ENCODE measurements at places on chromosomes 2 and 18. TPM values are rescaled to one million over a fixed set of nuclear protein-coding genes. Genes with fewer than 3 reads are reported as not detected.

RAMP1 gene
- total RNA-seq: not detected

GTF2A1L gene
- total RNA-seq: 1.6 TPM

AFTPH gene
- 26.3 TPM for total RNA-seq

UGT1A3 gene
- total RNA-seq: not detected

ABCG5 gene
- total RNA-seq: not detected

REEP1 gene
- 0.93 TPM for total RNA-seq

NEU2 gene
- not detected for total RNA-seq

TRAF3IP1 gene
- 11.2 TPM for total RNA-seq

DNA sequence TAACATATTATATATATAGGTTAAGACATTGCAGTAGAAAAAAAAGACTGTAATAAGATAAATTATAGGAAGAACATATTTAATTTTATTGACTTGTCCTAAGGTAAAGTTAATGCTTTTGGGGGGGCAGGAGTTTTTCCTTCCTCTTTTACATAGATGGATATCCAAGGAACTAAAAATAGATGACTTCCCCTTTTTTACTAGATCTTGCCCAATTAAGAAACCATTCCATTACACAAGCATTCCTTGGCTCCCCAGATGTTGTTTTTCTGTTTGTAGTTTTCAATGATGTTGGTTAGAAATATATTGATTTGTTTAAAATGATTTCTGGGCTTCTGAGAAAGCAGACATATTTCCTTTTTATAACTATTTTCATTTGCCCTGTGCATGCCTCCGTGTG, 22.4 kb upstream of the PMAIP1 start:
- H3K27ac ChIP-seq: no peak overlapping the region
- peaks cover 11% of the 10 kb centered on the region for H3K4me1 ChIP-seq
- no peak for DNase-seq
- no peak overlapping the region for H3K4me3 ChIP-seq

GRCh38 chr2:161710131-161710915, 86.1 kb downstream of the SLC4A10 start:
- no peaks in the 10 kb centered on the region for H3K36me3 ChIP-seq
- no peak overlapping the region for H3K27ac ChIP-seq
- DNase-seq: no peak
- no peaks in the 10 kb centered on the region for H3K27me3 ChIP-seq
- H3K4me1 ChIP-seq: no peaks in the 10 kb centered on the region

- no peaks in the 10 kb centered on the region for H3K36me3 ChIP-seq
- no peaks in the 10 kb centered on the region for H3K27me3 ChIP-seq
- H3K27ac ChIP-seq: no peak overlapping the region
- H3K4me3 ChIP-seq: no peak overlapping the region
- DNase-seq: no peak
- H3K4me1 ChIP-seq: no peaks in the 10 kb centered on the region
These were observed 360.3 kb upstream of the SPHKAP start for GRCh38 chr2:228541789-228542188.

DNA sequence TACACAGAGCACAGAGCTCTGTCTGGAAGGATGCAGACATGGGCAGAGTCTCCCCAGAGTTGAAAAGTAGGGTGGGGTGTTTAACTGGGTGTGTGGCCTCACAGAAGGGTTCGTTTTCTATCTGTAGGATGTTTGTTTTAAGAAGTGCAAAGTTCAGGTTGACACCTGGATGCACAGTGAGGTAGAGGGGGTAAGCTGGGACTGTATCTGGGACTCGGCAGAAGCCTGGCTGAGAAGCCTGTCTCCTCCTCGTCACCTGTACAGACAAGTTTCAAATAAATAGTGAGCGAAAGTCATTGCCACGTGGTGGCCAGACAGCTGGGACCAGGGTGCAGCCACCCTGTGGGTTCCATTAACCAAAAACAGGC, 145.9 kb downstream of the KLHL29 start:
- H3K27ac ChIP-seq: no peak overlapping the region
- DNase-seq: no peak
- H3K27me3 ChIP-seq: no peaks in the 10 kb centered on the region

DNA sequence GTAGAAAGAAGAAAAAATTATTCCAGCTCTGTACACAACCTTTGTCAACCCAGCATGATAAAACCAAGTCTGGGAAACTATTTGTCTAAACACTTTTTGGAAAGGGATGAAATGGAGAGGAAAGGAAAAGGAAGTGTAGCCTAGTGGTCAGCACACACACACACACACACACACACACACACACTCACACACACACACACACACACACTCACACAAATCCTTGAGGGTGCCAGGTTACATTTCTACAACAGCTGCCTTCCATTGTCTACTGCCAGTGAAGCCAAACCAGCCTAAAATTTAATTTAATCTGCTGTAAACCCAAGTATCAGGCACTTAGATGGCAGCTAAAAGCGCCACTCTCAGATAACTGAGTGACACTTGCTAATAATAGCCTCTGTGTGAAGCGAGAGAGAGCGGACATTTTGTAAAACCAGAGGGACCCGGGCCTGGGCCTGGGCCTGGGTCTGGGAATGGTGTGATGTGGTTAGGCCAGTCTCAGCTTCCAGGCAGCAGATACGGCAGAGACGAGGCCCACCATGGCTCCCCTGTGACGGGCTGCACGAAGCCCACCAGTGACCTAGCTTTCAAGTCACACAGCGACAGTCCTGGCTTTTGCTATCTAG, 32.4 kb downstream of the BCL11A start:
- H3K4me3 ChIP-seq: no peak overlapping the region
- DNase-seq: no peak

DNA sequence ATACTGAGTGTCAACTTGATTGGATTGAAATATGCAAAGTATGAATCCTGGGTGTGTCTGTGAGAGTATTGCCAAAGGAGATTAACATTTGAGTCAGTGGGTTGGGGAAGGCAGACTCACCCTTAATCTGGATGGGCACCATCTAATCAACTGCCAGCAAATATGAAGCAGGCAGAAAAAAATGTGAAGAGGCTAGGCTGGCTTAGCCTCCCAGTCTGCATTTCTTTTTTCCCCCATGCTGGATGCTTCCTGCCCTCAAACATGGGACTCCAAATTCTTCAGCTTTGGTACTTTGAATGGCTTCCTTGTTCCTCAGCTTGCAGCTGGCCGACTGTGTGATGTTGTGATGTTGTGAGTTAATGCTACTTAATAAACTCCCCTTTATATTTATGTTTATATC, 577.4 kb downstream of the CPS1 start:
- H3K27ac ChIP-seq: no peak overlapping the region
- H3K27me3 ChIP-seq: no peaks in the 10 kb centered on the region
- H3K36me3 ChIP-seq: no peaks in the 10 kb centered on the region
- H3K4me3 ChIP-seq: no peak overlapping the region

- H3K36me3 ChIP-seq: no peaks in the 10 kb centered on the region
- no peak overlapping the region for H3K4me3 ChIP-seq
- no peaks in the 10 kb centered on the region for H3K27me3 ChIP-seq
- no peak overlapping the region for H3K27ac ChIP-seq
- DNase-seq: no peak
These were observed 208.3 kb upstream of the PXDN start for GRCh38 chr2:1952582-1952981.

DNA sequence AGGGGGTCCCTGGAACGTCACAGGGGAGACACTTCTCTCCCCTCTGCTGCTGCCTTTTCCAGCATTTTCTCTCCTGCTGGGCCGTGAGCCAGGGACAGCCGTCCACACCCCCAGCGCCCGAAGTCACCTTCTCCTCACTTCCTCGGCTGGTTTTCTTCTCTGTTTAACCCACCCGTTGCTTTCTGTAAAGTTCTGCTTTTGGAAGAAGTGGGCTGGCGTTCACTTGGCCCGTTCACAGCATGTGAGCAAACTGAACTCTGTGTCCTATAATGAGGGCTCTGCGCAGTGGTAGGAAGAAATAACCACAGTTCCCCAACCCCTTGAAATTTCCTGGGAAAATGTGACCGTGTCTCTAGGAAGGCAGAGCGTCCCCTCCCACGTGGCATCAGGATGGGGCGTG, 187.0 kb upstream of the HDAC4 start:
- no peak for DNase-seq
- no peaks in the 10 kb centered on the region for H3K27me3 ChIP-seq
- peaks cover 6% of the 10 kb centered on the region for H3K4me1 ChIP-seq

DNA sequence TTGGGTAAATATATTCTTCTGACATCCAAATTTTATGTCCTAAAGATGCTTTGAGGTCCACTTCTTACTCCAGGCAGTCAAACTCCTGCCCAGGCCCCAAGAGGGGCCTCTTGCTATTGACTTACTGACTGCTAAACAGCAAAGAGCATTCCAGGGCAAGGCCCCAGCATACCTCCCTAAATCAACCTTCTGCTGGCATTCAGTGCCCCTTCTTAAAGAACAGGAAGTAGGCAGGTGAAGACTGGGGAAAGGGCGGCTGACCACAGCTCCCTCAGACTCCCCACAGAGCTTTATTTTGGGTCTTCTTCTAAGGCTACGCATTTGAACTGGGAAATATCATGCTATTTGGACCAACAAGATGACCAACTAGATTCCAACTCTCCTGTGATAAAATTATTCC, 68.9 kb downstream of the USP40 start:
- H3K4me3 ChIP-seq: no peak overlapping the region
- no peaks in the 10 kb centered on the region for H3K4me1 ChIP-seq
- no peak overlapping the region for H3K27ac ChIP-seq
- no peaks in the 10 kb centered on the region for H3K36me3 ChIP-seq
- no peaks in the 10 kb centered on the region for H3K27me3 ChIP-seq

- peaks cover 11% of the 10 kb centered on the region for H3K27me3 ChIP-seq
- DNase-seq: no peak
- H3K36me3 ChIP-seq: no peaks in the 10 kb centered on the region
- no peak overlapping the region for H3K27ac ChIP-seq
These were observed 91.8 kb upstream of the SERTAD2 start for GRCh38 chr2:64745562-64745961.

DNA sequence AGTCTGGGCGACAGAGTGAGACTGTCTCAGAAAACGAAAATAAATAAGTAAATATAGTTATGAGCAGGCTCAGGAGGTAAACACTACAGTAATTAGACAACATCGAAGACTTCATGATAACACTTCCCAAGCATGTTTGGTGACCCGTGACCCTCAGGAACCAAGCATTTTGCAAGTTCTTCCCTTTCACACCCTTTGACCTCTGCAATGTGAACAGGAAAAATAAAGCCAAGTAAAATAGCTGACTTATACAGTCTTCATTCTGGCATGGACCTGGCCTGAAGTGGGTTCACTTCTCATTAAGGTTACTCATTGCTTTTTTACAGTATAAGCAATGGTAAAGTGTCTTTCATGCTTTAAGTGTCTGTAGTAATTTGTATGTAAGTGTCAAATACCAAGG, 15.3 kb upstream of the TGIF1 start:
- H3K4me3 ChIP-seq: no peak overlapping the region
- no peaks in the 10 kb centered on the region for H3K4me1 ChIP-seq
- no peaks in the 10 kb centered on the region for H3K27me3 ChIP-seq
- no peak overlapping the region for H3K27ac ChIP-seq

DNA sequence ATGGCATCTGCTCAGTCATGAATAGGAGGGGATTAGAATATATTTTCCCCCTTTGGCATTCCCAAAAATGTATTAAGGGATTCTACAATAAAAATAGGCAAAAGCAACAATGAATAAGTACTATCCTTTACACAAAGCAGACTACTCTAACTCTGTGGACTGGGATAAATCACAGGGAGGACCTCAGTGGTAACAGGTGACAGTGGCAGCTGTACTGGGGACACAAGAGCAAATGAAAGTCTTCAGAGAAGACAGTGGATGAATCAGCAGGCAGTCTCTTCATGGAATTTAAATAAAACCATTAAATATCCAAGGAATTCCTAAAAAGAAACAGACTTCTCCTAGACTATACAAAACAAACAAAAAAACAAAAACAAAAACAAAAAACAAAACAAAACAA, 4.8 kb downstream of the CDH7 start:
- peaks cover 28% of the 10 kb centered on the region for H3K27me3 ChIP-seq
- H3K27ac ChIP-seq: no peak overlapping the region
- peaks cover 5% of the 10 kb centered on the region for H3K4me1 ChIP-seq
- no peaks in the 10 kb centered on the region for H3K36me3 ChIP-seq

DNA sequence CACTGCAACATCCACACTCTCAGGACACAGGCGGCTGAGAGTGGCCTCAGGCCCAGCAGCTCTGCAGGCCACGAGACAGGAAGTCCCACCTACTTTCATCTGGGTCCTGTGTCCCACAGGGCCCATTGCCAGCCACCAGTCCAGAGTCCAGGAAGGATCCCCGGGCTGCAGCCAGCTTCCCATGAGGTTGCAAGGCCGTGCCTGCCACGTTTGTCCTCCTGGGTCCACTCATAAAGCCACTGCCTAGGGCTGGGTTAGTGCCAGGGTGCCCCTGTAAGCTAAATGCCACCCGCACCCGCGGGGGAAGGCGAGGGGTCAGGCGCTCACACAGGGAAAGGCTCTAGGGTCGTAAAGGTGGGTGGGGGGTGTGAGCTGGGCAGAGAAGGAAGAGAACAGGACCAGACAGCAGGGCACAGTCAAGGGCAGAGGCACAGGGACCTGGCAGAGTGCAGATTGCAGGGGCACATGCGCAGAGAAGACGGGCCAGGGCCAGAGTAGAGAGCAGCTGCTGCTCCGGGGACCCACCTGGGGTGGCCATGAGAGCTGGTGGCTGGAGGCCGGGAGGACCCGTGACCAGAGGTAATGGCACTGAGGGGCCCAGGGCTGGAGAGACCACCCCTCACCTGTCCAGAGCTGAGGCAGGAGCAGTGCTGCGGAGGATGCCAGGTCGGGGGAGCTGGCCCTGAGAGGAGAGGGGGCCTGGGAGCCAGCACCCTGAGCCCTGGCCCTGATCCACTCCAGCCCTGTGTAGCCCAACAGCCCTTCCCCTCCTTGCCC, 8.0 kb downstream of the AGXT start:
- no peak overlapping the region for H3K27ac ChIP-seq
- no peaks in the 10 kb centered on the region for H3K36me3 ChIP-seq
- DNase-seq: no peak
- H3K4me1 ChIP-seq: no peaks in the 10 kb centered on the region
- no peaks in the 10 kb centered on the region for H3K27me3 ChIP-seq

- H3K4me1 ChIP-seq: no peaks in the 10 kb centered on the region
- no peak overlapping the region for H3K27ac ChIP-seq
- H3K4me3 ChIP-seq: no peak overlapping the region
- DNase-seq: no peak
- H3K27me3 ChIP-seq: no peaks in the 10 kb centered on the region
These were observed 17.7 kb downstream of the MRPS9 start for GRCh38 chr2:105055613-105056012.

GRCh38 chr2:49044350-49045079, 109.8 kb downstream of the FSHR start:
- no peaks in the 10 kb centered on the region for H3K27me3 ChIP-seq
- H3K36me3 ChIP-seq: no peaks in the 10 kb centered on the region
- no peak overlapping the region for H3K27ac ChIP-seq
- H3K4me1 ChIP-seq: peaks cover 9% of the 10 kb centered on the region

Measured in neural progenitor cell (in vitro differentiated cells).